ENCODE measurements at places on chromosomes 12 and 14.

GRCh38 chr12:80979816-80980215 lies 42.1 kb upstream of the LIN7A start:
- DNase-seq, result no peak

- DNase-seq, result no peak
Observed at GRCh38 chr14:77565289-77565993, 51.0 kb downstream of the SPTLC2 start.

- peak; percentile 21 for DNase-seq
Observed at GRCh38 chr14:34135492-34135891, 184.6 kb upstream of the EGLN3 start.

GRCh38 chr14:51663783-51664326 lies 12.1 kb downstream of the FRMD6 start:
- DNase-seq, result no peak

DNA sequence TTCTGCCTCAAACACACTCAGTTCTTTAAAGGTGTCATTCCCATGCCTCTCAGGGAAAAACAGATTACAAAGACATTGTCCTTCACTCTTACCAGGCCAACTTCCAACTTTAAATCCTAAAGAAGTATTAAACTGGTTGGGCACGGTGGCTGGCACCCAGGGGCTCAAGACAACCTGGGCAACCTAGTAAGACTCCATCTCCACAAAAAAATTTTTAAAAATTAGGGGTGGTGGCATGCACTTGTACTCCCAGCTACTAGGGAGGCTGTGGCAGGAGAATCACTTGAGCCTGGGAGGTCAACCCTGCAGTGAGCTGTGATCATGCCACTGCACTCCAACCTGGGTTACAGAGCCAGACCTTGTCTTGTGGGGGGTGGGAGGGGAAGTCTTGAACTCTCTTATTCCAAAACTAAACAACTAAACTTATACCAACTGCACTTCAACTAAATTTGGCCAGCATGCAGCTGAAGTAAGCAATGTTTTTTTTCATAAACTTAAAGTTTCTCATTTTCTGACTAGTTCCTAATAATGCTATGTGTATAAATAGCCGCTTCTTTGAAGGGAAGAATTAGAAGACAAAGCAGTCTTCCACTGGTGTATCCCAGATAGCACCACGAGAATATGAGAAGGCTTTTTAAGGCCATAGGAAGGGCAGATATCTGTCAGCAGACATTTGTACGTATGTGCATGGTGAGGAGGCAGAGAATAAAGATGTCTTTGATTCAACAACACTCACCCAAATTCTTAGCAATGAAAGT lies 2.4 kb downstream of the SLC11A2 start:
- DNase-seq, result peak; percentile 43

DNA sequence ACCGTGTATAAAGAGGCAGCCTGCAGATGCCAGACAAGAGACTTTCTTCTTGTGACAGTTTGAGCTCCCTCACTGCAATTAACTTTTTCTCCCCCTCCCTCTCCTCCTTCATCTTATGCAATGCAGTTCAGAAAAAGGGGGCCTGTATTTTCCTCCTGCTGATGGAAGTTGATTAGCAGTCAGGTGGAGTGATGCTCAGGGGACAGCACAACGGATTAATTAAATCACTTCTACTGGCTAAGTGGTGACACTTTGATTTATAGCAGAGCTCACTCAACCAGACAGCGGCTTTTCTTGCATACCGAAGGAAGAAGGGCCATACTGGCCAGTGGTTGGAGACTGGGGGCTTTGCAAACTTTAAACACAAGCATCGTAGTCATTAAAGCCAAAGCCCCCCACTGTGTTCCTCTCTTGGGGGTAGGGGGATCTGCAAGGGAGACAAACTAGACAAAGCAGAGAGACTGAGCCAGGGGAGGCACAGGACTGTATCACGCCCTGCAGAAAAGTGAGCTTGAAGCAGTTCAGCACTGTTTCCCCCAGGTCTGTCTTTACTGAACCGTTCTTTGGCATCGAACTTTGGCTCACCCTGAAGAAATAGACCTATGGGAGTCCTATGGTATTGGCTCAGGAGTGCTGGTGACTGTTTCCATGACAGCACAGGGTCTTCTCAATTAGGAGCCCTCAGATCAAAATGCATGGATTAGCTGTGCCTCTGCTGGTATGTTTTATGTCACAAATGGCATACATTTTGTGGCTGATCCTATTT lies 47.7 kb downstream of the SPRING1 start:
- DNase-seq, result no peak

- peak; percentile 17 for DNase-seq
Observed at GRCh38 chr12:16389594-16389993, 42.1 kb downstream of the MGST1 start.

DNA sequence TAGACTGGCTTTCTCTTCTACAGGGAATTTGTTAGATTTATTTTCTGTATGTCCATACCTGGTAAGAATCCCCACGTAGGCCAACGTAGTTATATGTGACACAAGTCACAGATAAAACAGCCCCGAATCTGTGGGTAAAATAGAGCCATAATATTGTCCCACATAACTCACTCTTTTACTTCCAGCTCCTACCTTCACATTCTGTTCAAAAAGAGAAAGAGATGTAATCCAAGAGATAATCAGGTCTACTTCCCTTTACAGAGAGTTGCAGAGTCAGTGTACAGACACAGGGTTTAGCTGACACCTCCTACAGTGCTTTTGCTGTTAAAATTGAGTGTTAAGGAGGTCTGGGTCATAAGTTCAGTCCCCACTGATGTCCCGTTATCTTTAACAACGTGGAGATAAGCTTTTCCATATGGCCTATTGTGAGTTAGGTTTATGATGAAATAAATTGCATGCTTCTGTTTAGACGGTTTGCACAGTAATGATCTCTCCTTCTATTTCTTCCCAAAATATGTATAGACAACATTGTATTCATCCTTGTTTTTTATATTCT lies 446.5 kb downstream of the ADAMTS20 start:
- DNase-seq, result no peak

DNA sequence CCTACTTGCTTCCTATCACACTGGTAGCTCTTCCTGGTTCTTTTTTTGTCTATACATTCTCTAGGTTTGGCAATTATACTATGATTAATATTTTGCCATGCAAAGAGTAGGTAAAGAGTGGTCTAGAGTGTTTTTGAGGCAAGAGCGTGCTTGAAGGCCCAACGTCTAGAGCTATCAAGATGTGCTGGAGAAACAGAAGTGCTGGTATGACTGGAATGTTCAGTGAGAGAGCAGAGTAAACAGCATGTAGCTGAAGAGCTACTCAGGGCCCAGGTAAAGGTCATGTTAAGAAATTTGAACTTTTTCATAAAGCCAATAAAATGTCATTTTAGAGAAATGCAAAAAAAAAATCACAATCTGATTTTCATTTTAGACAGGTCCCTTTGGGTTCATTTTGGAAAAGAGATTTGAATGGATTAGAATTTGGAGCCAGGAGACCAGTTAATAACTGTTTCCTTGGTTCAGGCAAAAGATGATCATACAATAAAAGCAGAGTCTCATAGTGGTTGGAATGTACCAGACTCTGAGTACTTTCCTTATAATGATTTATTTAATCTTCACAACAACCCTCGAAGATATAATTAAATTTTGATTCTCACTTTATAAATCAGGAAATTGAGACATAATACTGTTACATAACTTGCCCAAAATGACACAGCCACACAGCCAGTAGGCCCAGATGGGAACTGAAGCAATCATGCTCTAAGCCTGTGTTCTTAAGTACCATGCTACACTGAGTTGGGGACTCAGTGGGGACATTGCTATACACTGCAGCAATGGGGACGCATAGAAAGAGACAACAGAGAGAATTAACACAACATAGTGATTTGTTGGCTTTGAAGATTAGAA lies 350.1 kb downstream of the NELL2 start:
- no peak for DNase-seq

GRCh38 chr12:91023326-91024004 lies 18.7 kb upstream of the EPYC start:
- no peak for DNase-seq

DNA sequence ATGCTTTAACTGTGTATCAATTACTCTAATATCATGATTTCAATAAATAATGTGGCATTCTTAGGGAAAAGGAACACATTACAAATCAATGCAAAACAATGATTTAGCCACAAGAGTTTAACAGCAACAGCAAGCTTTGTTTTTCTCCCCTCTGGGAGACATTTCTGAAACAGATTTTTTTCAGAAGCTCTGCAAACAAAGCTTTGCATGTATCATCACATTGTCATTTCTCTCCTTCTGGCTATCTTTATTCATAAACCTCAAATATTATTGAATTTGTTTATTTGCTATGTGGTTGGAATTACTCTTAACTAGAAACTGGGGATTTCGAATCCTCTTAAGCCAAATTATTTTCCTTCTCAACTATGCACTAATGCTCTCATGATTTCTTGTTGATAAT lies 278.4 kb upstream of the ATXN7L3B start:
- no peak for DNase-seq

DNA sequence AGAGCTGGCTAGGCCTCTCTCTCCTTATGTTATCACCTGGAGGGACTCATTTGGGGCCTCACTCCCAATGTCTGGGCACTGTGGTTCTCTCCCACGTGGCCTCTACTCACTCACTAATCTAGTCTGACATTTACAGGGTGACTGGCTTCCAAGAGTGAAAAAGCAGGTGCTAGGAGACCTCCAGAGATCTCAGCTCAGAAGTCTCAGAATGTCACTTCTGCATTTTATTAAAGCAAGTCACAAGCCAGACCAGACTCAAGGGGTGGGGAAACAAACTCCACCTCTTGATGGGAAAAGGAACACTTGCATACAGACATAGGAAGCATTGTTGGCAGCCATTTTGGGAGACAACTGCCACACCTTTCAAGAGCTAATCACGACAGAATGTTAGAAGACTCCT lies 175.9 kb downstream of the MON2 start:
- peak; percentile 25 for DNase-seq

- no peak for DNase-seq
Observed at GRCh38 chr14:58969951-58970751, 218.3 kb upstream of the DAAM1 start.

- DNase-seq, result no peak
Observed at GRCh38 chr12:2970744-2971143, 11.5 kb downstream of the TEAD4 start.

DNA sequence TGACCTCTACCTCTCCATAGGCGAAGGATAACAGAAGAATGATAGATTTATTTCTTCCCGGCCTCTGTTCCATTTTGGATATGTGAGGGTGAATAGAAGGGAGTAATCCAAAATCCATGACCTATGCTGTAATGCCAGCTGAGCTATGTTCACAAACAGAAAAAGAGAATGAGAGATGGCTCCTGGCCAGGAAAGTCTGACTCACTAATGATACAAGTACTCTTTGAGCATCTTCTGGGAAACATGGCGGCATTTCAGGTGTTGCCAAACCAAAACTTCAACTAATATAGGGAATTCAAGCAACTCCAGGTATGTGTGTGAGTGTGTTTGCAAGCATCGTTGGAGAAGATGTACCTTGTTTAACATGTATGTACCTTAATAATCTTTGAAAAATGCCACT lies 55.1 kb downstream of the MED13L start:
- peak; percentile 7 for DNase-seq

DNA sequence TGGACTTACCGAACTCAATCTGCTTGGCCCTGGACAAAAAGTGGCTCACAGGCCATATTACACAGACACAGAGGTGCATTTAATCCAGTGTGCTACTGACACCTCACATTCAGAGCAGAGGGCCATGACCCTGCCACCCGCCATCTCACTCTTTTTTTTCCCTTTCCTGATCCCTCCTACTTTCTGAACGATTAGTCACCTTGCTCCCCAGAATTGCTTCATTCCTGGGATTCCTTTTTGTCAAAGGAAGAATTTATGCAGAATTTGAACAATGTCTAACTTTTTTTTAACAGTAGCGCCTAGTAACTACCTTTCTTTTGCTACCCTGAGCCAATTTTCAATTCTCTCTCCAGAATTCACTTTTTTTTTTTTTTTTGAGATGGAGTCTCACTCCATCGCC lies 4.6 kb downstream of the PKP2 start:
- DNase-seq, result no peak

DNA sequence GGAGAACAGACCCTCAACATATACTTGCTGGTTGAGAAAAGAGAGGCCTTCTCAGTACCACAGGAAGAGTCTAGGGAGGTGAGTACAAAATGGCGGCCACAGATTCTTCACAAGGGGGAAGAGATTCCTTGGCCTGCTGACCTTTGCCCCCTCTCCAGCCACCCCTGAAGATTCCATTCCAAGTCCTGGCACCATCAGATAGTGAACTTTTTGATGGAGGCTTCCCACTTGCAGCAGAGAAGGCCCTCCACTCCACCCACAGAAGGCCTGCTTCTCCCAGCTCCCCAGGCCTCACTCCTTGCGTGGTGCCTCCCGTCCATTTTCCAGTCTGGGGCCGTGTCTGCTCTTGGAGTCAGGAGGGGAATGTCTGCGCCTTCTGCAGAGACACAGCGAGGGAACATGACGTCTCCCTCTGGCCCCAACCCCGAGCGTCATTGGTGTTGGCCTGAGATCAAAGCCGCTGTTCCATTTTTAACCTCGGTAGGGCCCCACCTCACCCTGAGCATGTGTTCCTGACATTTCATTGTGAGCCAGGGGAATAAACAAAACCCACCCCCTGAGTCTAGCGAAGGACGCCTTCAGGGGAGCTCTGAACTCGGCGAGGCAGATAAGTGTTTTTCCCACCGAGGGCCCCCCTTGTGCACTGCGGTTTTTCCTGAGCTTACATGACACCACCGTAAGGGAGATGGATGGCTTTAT lies 268.7 kb upstream of the TBX3 start:
- no peak for DNase-seq

DNA sequence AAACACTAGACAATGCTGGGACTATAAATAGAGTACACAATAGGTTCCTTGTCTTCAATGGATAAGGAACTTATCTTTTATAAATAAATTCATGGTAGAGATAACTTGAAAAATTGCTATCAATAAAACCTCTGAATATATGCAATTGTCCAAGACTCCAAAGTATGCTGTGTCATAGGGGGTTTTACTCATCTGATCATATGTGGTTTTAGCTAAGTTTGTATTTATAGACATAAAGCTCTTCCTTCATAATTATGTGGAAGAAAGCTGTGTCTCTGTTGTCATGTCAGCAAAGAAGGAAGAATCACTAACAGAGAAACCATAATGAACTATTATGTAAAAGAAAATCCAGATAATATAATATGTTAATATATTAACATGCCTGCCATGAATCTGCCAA lies 111.5 kb upstream of the ATXN7L3B start:
- no peak for DNase-seq

DNA sequence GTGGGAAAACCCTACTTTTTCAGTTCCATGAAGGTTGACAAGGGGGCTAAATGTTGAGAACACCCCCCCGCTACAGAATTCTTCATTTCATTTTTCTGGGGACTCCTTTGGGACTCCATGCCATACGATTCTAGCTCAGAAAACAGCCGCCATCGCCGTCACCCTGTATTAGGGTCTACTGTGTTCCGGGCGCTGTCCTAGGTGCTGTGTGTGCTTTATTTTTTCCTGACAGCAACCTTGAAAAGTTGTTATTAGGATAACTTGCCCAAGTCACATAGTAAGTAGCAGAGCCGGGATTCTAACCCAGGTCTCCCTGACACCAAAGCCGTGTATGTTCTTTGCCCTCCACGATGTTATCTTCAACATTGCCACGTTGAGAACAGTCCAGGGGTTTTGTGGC lies 55.1 kb downstream of the IQSEC3 start:
- no peak for DNase-seq

GRCh38 chr12:126084480-126084879 lies 1019.2 kb downstream of the AACS start:
- DNase-seq, result no peak

GRCh38 chr14:104935955-104936354 lies 11.3 kb downstream of the PLD4 start:
- DNase-seq, result no peak

- peak; percentile 79 for DNase-seq
Observed at GRCh38 chr14:68367536-68367935, 425.3 kb downstream of the ZFP36L1 start.

GRCh38 chr14:74693191-74693590 lies 19.7 kb downstream of the AREL1 start:
- no peak for DNase-seq
